ENCODE measurements at places on chromosomes 3 and 15. TPM values are rescaled to one million over a fixed set of nuclear protein-coding genes. Genes with fewer than 3 reads are reported as not detected.

The GNAI2 gene
- total RNA-seq, result 51.1 TPM

The A4GNT gene
- total RNA-seq, result not detected

The STX19 gene
- not detected for total RNA-seq

The PRR20G gene
- not detected for total RNA-seq

The ZNF80 gene
- not detected for total RNA-seq

The TRIM71 gene
- total RNA-seq, result 111 TPM

The ZNF860 gene
- total RNA-seq, result 0.66 TPM

The RAB8B gene
- 20.4 TPM for total RNA-seq

The NUP210 gene
- 35.2 TPM for total RNA-seq

The GOLGA6D gene
- total RNA-seq, result not detected

The THBS1 gene
- 35.6 TPM for total RNA-seq

The SSUH2 gene
- 36.2 TPM for total RNA-seq

The PLA2G4D gene
- not detected for total RNA-seq

The MUC4 gene
- total RNA-seq, result not detected

GRCh38 chr3:151841801-151842200, 27.9 kb downstream of the AADAC start:
- no peak for DNase-seq

GRCh38 chr3:138219255-138219654, 32.2 kb downstream of the ARMC8 start:
- no peak for DNase-seq

DNA sequence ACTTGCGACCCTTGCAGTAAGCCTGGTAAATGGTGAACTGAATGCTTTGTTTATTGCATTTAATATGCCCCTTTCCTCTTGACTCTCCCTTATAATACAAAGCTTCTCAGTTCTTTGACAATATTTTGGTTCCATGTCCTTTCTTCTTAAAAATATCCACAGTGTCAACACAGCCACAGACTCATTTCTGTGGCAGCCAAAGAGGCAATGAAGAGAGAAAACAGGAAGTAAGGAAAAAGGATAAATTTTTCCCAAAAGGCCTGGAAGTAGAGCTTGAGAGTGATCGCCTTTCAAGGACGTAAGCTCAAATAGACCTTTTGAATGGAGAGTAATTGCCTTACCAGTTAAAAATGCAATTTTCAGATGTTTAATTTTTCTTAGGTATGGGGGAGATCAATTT, 59.4 kb downstream of the PEX5L start:
- DNase-seq, result no peak

- no peak for DNase-seq
These were observed 42.5 kb downstream of the EEFSEC start for GRCh38 chr3:128195802-128196201.

- no peak for DNase-seq
These were observed 44.0 kb downstream of the CEMIP start for GRCh38 chr15:80823120-80823519.

GRCh38 chr3:137970914-137971831, 38.8 kb upstream of the CLDN18 start:
- peak; percentile 43 for DNase-seq

GRCh38 chr3:142019794-142020320, 129.5 kb downstream of the TFDP2 start:
- DNase-seq, result no peak

GRCh38 chr15:31145271-31145911, 43.9 kb upstream of the TRPM1 start:
- peak; percentile 39 for DNase-seq

DNA sequence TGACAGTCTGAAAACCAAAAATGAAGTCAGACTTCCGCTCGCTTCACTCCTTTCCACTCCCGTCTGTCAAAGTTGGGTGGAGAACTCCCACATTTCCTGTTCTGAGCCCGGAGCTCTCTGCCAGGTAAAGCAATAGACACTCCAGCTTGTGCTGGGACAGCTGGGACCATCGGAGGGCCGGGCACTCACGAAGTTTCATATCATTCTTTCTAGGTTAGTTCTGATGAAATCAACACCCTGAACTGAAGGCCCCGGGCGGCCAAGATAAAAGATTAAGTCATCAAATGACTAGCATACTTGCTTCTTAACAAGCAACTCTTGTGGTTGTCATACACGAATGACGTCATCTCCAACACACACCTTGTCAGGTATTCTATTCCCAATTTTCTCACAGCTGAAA, 42.1 kb downstream of the MAGI1 start:
- no peak for DNase-seq

DNA sequence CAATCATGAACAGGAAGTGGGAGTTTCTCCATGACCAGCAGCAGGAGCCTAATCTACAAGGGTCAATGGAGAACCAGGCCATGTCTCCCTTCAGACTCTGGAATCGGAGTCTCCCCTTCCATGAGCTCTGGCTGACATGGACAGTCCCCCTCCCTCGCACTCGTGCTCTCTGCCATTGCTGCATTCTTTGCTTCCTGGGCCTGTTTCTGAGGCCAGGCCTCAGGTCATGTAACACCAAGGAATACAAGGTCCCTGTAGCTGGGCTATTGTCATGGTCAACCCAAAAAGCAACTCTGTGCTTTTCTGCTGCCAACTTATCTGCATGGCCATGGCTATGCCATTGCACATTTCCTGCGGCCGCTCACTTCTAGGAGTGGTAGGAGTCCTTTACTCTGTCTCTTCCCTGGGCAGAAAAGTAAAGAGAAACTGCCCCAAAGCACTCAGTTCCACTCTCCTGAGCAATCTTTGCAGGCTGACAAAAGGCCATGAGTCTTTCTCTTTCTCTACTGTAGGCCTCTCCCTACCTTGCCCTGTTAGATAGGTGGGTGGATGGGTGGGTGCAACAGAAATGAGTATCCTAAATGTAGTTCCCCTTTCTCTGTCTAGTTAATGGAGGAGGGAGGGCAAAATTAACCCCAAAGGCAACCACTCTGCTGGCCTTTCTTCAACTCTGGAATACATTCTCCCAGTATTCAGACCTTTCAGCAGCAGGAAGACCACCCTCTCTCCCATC, 40.8 kb upstream of the PROK2 start:
- no peak for DNase-seq

GRCh38 chr3:47692158-47692557, 89.5 kb downstream of the SMARCC1 start:
- no peak for DNase-seq

- DNase-seq, result no peak
These were observed 29.3 kb upstream of the TRAK1 start for GRCh38 chr3:42061713-42062380.

GRCh38 chr3:149122721-149123578, 6.5 kb upstream of the HPS3 start:
- DNase-seq, result no peak

- DNase-seq, result no peak
These were observed 41.4 kb upstream of the LMCD1 start for GRCh38 chr3:8460050-8460708.

- DNase-seq, result no peak
These were observed 1417.0 kb upstream of the ALCAM start for GRCh38 chr3:103949693-103950092.

DNA sequence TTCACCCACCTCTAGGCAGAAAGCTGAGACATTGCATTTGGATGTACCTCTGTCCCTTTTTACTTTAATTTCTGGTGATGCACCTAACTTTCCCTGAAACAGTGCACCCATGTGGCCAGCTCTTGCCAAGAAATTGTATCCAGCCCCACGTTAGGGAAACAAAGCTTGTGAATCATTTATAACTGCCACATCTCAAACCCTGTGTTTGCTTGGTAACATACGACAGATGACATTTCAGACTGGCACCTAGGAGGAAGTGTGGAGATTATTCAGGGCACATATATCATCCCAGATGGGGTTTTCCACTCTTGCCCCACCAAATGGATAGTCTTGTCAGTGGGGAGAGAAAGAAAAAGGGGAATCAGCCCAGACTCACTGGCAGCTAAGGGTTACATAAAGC, 2.1 kb downstream of the CYB561D2 start:
- DNase-seq, result no peak

DNA sequence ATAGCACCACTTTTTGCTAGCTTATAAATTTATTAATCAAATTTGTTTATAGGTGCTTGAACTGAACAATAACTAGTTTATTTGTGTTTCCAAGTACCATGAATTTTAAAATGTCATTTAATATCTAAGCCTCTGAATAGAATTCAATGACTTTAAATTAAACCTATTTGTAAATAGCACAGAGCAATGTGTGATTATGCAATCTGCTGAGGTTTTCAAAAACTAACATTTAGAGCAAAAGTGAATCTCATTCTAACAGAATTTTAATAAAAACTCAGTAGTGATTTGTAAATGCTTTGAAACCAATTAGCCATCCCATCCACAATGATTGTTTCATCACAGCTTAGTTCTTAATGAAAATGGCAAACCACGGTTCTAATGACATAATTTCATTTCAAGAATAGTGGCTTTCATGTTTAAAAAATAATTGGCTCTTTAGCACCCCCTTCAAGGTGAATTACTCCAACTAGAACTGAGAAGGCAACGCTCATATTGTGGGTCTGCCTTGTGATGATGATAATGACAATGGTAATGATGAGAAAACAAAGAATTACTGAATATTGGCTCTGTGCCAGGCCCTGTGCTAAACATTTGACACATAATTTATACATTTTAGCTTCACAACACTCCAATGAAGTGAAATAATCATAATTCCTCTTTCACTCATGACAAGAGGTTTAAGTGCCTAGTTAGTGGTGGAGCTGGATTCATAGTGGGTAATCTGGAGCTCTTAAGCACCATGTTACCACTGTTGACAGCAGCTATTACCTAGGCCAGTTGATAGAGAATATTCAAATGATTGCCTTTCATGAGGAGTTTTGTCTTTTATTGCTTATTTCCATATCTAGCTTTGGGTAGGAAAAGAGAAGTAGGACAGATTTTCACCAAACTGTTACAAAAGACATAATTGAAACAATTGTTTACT, 145.7 kb downstream of the RBMS3 start:
- no peak for DNase-seq

GRCh38 chr15:75578173-75578947, 755 bp downstream of the PTPN9 start:
- DNase-seq, result no peak

DNA sequence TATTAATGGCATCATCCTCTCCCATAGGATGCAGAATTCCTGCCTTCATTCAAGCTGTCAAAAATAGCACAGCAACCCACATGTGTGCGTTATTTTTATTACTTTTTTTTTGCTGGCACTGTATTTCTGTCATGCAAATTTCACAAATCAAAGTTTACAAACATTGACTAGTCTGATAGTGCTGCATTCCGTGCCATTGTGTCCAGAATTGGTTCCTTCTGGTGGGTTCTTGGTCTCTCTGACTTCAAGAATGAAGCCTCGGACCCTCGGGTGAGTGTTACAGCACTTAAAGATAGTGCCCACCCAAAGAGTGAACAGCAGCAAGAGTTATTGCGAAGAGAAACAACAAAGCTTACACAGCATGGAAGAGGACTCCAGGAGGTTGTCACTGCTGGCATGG, 490.2 kb downstream of the GABRG3 start:
- DNase-seq, result no peak

DNA sequence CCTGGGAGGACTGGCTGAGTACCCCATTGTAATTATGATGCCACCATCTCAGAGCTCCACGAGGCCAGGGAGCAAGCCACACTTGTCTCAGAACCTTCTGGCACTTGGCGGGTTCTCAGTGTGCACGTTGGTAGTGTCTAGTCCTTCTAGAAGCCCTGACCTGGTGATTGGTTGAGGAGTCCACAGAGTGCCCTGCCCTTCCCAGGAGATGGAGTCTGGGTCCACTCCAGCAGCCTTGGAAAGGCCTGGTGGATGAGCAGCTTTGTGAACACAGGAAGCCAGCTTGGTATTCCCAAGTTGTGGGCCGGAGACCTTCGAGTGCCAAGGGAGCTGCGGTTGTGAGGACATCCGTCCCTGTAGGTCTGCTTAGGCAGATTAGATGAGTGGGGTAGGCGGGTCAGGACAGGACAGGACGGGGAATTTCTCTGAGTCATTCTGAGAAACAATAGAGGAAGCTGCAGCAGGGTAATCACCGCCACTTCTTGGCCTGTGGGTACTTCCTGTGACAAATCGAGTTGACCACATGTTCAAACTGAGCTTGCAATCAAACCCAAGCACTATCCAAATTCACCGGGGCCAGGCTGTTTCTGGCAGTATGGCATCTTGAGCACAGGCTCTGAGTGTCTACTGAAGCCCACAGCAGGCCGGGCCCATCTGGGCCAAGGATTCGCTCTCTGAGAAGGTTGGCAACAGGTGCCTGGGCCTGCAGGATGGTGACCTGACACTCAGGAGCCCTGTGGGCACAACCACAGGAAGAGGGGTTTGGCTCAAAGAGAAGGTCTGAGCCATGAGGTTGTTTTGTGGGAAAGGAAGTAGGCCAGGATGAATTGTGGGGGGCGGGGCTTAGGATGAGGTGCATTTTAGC, 71.5 kb upstream of the PLXNA1 start:
- DNase-seq, result peak; percentile 21

DNA sequence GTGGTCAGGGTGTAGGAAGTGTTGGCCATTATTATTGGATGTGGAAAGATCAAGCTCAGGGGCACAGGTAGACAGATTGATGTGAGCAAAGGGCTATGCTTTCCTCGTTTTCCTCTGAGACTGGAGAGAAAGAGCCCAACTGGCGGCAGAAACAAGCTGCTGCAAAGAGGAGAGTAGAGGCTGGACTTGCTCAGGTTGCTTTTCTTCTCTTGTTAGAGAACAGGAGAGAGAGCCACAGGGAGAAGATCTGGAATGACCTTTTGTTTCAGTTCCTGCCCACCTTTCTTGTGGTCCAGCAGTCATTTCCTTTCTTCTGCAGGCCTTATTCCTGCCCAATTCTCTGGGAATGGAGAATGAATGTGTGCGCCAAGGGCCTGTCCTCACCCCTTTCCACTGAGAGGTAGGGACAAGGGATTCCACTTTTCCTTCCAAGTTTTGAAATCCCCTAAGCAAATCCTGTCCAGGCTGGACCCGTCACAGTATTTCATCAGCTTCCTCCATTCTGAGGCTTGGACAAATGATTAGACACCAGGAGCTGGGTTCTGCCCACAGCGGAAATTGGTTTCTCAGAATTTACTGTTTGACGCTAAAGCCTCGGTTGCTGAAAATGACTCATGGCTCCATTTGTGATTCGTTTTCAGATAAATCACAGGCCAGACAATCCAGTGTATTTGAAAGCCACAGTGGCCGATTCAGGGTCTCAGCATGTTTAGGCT, 16.1 kb downstream of the ZNF80 start:
- DNase-seq, result no peak

- no peak for DNase-seq
These were observed 27.1 kb downstream of the FILIP1L start for GRCh38 chr3:100087198-100087597.

GRCh38 chr3:147195887-147196286, 210.5 kb downstream of the ZIC4 start:
- no peak for DNase-seq

- DNase-seq, result no peak
These were observed 1121.5 kb downstream of the NAALADL2 start for GRCh38 chr3:175980486-175981090.
